ENCODE measurements at places on chromosomes 16 and 17.
A peak's percentile ranks its signal among the peaks of the same experiment; 100 is the strongest.

- DNase-seq: no peak
Measured at GRCh38 chr16:84481051-84481735, 23.3 kb downstream of the MEAK7 start.

GRCh38 chr16:54595621-54596020 is 309.0 kb upstream of the IRX3 start:
- DNase-seq: no peak

- no peak for DNase-seq
Measured at GRCh38 chr16:86045591-86045971, 146.6 kb downstream of the IRF8 start.

DNA sequence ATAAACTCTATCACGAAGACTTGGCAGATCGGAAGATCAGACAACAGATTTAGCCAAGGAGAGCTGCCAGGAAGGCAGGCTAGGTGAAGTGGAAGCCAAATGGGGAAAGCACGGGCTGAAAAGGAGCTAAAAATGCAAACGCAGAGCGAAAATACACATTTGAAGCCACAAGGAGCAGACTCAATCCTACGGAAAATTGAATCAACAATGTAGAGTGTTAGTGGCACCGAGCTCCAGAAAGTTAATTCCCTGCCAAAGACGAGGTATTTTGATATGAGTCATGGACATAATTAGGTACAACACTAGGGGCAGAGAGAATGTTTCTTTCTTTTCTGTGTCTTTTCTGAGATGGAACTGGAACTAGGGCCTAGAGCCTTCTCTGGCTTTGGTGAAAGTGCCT is 20.7 kb downstream of the GSG1L start:
- DNase-seq: no peak

GRCh38 chr17:2042933-2043332 is 1.1 kb downstream of the OVCA2 start:
- no peak for DNase-seq

DNA sequence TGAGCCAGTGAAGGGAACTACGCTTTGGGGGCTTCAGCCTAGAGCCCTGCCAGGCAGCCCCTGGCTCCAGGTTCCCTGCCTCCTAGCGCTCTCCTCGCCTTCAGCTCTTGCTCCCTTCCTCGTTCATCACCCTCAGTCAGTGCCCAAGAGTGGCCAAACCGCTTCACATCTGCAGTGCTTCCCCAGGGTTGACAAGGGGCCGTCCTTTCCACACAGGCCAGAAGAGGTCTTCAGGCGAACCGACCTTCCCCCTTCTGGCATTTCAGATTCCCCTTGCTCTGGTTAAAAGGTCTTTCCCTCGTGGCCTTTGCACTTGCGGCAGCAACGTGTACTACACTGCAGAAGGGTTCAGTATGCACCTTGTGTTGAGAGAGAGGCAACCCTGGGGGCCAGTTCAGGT is 4.1 kb downstream of the RASD1 start:
- DNase-seq: no peak

GRCh38 chr17:39166437-39167335 is 725 bp upstream of the ARL5C start:
- DNase-seq: no peak

- DNase-seq: no peak
Measured at GRCh38 chr16:84284154-84284722, 10.4 kb upstream of the WFDC1 start.

DNA sequence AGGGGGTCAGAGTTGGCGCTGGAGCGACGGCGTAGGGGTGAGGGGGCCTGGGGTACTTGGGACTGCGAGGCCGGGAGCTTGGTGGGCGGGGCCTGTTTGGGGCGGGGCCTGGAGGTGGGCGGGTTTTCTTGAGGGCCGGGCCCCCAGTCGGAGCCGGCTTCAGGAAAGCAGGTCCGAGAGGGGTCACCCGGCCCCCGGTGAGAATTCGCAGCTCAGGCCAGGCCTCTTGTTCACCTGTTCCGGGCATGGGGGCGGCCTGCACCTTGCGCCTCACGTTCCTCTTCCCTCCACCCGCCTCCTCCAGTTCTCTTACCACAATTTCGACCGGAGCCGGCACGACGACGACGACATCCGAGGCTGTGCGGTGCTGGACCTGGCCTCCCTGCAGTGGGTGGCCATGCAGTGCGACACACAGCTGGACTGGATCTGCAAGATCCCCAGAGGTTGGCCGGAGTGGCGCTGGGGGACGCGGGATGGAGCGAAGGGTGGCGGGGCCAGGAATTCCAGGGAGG is 52.5 kb downstream of the MRC2 start:
- no peak for DNase-seq

DNA sequence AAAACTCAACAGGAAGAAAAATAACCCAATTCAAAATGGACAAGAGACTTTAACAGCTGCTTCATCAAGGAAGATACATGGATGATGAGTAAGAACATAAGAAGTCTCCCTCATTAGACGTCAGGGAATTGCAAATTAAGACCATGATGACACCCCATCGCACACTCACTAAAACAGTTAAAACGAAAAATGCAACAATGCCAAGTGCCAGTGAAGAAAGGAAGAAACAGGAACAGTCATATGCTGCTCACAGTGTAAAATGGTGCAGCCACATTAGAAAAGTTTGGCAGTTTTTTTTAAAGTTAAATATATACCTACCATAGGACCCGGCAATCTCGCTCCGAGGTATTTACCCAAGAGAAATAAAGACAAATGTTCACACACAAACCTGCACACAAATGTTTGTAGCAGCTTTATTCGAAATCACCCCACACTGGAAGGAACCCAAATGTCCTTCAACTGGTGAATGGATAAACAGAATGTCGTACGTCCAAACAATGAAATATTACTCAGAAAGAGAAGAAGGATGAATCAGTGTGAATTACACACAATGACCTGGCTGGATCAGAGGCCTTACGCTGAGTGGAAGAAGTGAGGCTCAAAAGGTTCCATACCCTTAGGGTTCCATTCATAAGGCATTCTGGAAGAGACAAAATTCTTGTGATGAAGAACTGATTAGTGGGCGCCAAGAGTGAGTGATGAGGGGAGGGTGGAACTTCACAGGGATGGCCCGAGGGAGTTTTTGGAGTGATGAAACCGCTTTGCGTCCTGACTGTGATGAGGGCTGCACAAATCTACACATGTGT is 110.3 kb downstream of the C16orf95 start:
- DNase-seq: no peak

DNA sequence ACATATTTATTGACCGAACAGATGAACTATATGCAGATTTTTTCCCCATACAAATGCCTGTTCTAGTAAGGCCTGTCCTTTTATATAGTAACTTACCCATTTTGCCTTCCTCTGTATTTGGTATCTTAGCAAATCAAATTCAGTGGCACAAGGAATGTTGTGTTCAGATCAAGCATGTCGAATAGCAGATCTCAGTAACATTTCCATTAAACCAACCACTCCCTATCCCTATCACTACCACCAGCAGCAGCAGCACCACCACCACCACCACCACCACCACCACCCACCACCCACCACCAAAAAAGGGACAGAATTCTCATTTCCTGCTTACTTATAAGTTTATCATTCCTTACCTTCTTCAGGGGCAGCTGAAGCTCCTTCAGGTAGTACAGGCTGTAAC is 94.7 kb downstream of the TRIM37 start:
- no peak for DNase-seq

GRCh38 chr17:27670791-27671590 is 40.0 kb downstream of the LGALS9 start:
- no peak for DNase-seq

DNA sequence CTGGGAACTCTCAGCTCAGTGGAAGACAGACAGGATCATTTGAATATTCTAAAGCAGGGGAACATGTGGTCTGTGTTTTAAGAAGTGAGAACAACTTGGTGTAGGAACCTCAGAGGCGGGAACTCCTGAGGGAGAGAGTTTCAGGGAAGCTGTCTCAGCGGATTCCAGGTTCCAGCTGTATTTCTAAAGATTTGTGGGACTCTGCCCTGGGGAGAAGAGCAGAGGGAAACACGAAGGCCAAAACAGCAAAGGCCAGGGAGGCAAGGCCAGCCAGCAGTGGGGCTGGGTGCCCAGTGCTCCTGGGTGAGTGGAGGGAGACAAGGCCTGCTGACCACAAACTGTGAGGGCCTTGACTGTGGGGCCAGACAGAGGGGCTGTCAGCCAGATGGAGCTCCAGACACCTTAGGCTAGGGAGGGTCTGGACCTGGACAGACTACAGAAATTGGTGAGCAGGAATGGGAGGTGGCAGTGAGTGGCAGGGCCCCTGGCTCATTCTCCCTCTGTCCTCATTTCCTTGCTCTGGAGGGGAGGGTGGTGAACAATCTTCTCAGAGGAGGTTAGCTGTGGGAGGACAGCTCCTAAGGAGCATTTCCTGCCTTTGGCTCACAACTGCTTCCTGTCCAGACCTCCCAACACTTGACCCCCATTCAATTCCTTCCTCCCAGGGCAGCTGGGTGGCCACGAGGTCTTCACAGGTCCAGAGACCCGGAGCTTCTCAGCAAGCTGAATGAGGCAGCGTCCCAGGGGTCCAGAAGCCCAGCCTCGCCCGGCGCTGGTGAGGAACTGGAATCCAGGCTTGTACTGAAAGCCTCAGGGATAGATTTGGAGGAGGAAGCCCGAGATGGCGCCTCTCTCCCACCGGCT is 21.0 kb upstream of the FZD2 start:
- no peak for DNase-seq

GRCh38 chr16:11774065-11774626 is 22.9 kb downstream of the ZC3H7A start:
- DNase-seq: no peak

- DNase-seq: no peak
Measured at GRCh38 chr16:89748076-89748475, 26.7 kb downstream of the ZNF276 start.

DNA sequence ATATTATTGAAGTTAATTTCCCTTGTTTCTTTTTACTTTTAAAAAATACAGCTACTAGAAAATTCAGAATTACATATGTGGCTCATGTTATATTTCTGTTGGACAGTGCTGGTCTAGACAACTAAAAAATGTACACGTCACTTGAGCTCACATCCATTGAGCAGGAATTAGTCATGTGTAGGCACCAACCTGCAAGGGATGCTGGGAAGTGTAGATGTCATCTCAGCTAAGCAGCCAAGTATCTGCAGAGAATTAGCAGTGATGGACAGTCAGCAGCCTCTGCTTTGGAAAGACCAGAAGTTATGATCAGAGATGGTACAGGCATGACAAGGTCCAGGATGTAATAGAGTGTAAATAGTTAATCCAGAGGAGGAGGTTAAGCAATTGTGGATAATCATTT is 87.1 kb upstream of the HS3ST2 start:
- DNase-seq: no peak

- DNase-seq: no peak
Measured at GRCh38 chr16:57196753-57197152, 10.6 kb downstream of the RSPRY1 start.

DNA sequence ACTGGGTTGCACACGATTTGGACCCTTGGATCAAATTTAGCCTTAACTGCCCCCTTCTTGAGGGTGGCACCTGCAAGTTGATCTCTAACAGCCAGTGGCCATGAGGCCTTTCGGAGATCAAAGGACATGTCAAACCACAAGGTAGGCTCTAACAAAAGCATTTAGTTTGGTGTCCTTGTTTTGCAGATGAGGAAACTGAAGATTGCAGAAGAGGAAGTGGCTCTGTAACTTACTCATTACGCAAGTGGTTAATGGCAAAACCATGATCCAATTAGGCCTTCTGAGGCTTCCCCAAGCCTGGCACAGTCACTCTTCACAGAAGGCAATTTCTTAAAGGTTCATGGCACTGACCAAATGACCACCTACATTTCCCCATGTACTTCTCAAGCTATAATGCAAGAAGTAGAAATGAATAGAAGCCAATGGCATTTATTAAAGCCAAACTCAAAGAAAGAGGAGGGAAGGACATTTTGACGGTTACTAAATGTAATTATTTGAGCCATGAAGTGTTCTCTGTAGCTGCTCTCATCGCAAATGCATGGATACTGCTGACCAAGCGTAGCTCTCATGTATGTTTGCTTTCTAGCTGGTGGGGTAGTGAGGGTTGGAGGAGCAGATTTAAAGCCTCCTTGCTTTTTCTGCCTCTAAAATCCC is 32.8 kb upstream of the ABCC12 start:
- no peak for DNase-seq

GRCh38 chr16:82882226-82882625 is 255.5 kb downstream of the CDH13 start:
- DNase-seq: no peak

- DNase-seq: no peak
Measured at GRCh38 chr17:64627797-64628196, 34.3 kb downstream of the SMURF2 start.

GRCh38 chr17:6496640-6497441 is 52.6 kb downstream of the PIMREG start:
- DNase-seq: no peak

DNA sequence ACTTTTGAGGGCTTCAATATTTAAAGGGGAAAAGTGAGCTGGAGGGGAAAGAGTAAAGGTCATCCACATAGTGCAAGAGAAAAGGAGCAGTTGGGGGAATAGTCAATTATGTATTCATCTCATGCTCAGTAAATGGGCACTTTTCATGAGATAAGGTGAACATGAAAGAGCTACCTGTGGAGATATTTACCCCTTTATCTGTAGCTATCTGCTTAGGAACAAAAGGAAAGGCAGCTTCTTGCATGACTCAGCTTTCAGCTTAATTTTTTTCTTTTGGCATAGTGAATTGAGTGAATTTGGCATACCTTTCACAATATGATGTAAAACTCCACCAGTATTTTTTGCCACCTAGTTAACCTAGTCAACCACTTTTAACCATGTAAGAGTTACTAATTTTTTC is 26.4 kb downstream of the CPD start:
- DNase-seq: no peak

GRCh38 chr17:27649929-27650328 is 18.9 kb downstream of the LGALS9 start:
- no peak for DNase-seq

GRCh38 chr17:1563786-1564613 is 1.4 kb upstream of the PITPNA start:
- no peak for DNase-seq

GRCh38 chr17:43106552-43106951 is 18.6 kb downstream of the BRCA1 start:
- no peak for DNase-seq

- no peak for DNase-seq
Measured at GRCh38 chr17:73379826-73380225, 68.0 kb upstream of the CDC42EP4 start.

GRCh38 chr16:9996221-9996620 is 186.0 kb downstream of the GRIN2A start:
- no peak for DNase-seq

DNA sequence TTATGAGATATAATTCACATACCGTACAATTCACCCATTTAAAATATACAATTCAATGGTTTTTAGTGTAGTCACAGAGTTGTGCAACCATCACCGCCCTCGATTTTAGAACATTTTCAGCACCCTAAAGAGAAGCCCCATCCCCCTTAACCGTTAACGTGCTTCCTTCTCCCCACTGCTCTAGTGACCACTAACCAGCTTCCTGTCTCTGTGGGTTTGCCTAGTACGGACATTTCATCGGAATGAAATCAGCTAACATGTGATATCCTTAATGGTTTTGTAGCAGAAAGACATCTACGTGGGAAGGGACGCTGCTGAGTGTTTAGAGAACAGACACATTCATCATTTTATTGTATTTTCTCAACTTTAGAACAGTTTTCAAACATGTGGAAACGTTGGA is 80.8 kb upstream of the HSBP1 start:
- DNase-seq: peak; percentile 9
